ENCODE measurements at places on chromosomes 11 and 22.

DNA sequence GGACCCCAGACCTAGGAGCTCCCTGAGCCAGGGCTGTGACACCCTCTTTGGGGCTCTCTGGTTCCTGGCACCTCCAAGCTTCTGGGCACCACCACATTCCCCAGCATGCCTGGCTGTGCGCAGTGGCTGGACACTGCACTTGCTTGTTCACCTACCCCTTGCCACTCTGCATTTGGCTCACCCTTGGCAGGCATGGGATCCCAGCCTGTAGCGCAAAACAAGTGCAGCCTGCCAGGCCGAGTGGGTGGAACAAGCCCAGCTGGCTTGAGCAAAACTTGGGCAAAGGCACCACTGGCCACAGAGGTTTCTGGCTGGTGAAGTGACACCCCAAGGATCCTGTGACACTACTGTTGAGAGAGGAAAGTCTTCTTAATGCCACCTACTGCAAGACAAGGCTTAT is 57.3 kb downstream of the CCDC34 start:
- DNase-seq, result no peak

- no peak for DNase-seq
Observed at GRCh38 chr11:79742176-79742575, 301.3 kb upstream of the TENM4 start.

GRCh38 chr11:102414559-102414958 is 38.0 kb downstream of the TMEM123 start:
- DNase-seq, result peak; percentile 49

GRCh38 chr11:5380740-5381342 is 2.8 kb upstream of the OR51M1 start:
- DNase-seq, result peak; percentile 59

DNA sequence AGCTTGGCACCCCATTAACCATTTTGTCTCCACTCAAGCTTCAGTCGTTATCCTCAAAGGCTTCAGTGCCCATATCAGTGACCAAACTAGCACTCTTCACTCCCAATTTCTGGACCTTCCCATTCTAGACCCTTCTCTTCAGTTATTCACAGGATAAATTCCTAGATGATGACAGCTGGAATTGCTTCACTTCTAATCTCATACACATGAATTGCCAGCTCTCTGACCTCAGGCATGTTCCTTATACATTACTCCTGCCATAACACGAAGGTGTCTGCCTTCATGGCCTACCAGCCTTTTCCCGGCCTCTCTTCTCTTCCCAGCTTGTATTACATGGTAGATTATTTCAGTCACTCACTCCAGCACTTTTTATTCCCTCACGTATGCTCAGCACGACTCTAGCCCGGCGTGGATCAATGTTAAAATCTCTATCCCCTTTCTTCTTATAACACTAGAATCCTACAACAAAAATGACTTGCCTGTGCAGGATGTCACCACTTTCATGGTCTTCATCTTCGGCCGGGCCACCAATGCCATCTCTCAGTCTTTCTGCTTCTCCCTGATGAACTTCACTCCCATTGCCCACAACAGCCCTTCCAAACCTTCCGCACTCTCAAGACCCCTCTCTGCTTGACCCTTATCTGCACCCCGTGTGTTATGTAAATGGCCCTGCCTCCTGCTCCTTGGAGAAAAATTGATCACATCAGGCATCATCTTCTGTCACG is 36.9 kb downstream of the EIF3F start:
- no peak for DNase-seq

- no peak for DNase-seq
Observed at GRCh38 chr11:4654635-4655369, 11.0 kb downstream of the OR51E1 start.

DNA sequence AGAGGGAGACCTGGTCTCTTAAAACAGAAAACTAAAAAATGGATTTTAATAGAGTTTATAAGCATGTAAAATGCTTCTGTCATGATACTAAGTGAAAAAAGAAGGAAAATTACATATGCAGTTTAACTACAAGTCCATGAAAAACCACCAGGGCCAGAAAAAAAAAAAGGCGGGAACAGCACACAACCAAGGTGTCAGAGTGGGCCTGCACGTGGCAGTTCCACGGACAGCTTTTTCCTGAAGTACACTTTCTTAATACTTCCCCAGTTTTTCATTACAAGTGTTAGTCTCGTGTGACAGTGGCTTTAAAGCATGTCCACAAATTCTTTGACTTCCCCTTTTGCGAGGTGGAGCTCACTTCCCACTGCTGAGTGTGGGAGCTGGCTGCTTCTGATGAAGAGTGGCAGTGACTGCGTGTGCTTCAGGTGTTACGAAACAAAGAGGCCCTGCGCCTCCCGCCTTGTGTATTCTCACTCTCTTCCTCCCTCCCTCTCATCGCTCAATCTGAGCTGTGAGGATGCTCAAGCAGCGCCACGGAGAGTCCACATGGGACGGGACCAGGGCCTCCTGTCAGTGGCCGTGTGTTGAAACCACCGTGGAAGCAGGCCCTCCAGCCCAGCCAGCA is 16.4 kb downstream of the PPM1F start:
- no peak for DNase-seq

GRCh38 chr11:76802621-76803020 is 19.5 kb downstream of the TSKU start:
- no peak for DNase-seq

- DNase-seq, result no peak
Observed at GRCh38 chr11:84164728-84165127, 878.6 kb upstream of the CCDC90B start.

DNA sequence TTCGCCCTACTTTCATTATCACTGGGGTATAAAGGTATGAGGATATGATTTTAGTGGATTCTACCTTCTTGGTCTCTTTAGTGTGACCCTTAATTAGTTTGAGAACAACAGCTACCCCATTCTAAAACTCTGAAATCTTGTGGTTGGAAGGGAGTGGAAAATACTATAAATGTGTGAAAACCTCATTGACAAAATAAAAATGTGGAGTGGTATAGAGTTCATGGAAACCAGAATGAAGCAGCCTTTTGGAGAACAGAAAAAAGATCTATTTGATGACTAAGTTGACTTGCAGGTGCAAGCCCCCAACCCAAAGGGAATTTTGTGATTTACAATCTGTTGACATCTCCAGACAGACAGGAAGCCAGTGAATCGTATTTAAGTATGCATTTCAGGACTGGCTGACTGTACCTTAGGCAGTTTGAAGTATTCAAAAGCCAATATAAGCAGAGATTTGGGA is 75.8 kb downstream of the GAS2 start:
- no peak for DNase-seq

DNA sequence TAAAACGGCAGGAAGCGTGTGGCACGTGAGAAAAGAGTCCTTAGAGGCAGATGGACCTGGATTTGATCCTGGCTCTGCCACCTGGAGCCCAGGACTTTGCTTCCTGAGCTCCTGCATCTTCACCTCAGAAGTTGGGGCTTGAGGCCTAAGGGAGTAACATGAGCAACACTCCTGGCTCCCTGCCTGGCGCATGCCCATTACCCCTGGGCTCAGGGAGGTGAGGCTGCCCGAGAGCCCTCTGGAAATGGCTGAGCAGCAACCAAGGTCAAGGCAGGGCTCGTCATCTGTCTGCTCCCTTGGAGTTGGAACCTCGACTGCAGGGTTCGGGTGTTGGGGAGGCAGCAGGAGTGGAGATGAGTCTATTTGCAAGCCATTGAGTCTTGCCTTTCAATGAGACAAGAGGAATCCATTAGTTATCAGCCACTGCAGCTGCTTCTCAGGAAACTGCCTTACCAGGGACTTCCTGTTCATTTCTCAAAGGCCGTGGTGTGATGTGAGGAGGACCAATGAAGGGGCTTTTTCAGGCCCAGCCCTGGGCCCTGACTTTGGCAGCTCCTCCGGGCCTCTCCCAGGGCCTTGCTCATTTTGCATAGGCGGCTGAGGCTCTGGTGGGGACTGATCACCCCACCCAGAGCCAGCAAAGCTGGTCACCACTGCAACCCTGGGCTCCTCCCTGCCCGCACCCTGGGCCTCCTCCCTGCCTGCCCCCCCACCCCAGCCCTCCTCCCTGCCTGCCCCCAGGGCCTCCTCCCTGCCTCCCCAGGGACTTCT is 6.4 kb downstream of the FADS2 start:
- no peak for DNase-seq

- no peak for DNase-seq
Observed at GRCh38 chr11:128467041-128467440, 120.3 kb downstream of the ETS1 start.

DNA sequence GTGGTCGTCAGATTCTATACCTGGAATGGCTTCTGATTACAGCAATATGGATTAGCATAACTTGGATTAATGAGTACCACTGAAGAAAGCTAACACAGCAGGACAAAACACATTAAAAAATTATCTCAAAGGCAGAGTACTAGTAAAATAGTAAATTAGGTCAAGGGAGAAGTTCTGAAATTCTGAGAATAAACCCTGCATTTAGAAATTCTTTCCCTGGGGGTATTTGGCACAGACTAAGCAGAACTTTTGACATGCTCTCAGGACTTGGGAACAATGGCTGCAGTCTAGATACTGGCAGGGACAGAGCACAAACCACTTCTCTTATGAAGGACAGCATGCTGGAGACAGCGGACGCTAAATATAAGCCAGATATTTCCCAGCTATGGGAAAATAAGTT is 85.6 kb upstream of the GRIA4 start:
- DNase-seq, result no peak

DNA sequence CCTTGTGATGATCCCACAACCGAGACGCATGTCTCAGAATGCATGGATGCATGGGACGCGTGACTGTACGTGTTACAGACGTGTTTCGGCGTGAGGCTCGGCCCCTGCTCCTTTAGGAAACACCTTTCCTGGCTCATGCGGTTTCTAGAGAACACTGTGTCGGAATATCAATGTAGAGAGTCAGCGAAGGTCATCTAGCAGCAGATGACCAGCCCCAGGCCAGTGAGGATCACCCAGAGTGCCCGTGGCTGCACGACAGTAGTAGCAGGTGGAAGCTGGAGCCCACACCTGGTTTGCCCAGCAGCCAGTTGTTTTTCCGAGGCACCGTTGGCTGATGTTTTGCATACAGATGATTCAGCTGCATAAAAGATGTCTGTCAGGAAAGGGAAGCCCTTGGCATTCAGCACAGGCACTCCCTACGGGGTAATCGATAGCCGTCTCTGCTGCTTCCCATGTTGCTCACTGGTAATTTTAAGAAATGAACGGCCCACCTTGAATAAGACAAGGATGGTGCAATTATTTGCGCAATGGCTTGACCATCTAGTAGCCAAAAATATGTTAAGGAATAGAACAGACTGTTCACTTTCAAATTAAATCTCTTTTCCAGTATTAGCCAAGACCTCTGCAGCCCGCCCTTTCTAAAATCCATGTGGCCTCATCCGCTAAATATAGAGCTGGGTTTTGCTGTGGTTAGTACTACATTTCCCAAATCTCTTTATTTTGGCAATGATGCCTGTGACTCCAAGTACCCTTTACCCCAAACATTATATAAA is 1.1 kb upstream of the CLTCL1 start:
- DNase-seq, result no peak

DNA sequence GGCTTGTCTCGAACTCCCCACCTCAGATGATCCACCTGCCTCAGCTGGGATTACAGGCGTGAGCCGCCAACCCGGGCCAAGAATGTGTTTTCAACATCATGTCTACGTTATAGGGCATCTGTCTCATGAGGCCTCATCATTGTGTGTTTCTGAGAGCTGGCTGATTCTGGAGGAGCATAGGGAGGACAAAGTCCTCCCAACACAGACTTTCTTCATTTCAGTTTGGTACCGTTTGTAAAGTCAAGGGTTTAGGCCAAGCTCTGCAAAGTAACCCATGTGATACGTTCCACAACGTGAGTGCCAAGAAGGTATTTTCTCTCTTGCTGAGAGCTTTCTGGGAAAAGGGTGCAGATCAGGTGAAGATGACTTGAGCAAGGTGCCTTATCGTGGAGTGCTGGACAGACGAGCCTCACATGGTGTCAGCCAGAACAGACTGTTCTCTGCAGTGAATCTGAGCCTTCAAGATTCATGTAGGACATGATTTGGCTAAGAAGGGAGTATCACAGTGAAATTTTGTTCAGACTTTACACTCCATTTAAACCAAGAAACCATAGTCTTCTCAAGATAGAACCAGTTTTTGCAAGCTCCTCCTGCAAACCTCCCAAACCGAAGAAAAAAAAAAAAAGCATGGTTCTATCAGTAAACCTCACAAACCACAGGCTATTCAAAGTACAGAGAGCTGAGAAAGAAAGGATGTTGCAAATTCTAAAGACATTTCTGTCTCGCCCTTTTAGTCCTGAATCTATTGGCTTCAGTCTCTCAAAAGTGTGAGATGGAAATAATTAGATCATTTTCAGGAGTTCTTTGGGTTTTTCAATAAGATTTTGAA is 71.7 kb downstream of the DBX1 start:
- DNase-seq, result no peak

DNA sequence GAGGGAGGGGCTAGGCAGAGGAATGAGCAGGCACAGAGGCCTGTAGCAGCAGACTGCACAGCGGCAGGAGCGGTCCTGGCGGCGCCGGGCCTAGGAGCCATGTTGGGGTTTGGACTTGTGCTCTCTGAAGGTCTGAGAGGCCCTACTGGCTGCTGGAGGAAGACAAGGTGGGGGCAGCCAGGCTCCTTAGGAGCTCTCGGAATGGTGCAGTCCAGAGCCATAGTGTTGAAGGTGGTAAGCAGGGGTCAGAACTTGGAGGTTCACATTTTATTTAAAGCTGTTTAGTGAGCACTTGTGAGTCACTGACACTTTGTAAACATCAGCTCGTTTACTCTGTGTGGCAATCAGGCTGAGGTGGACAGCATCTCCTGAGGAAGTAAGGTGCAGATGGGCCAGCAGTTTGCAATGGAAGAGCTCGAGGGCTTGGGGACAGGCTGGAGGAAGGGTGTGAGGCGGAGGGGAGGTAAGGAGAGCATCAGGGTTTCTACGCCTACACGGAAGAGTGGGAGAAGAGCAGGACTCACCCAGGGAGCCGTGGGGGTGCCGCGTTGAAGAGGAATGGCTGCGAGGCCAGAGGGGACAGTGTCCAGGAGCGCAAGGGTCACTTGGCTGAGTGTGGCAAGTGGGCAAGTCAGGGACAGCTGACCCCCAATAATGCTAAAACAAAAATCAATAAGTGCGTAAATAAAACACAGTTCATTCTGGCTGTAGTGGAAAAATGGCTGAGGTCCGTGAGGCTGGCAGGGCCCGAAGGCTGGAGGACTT is 10.0 kb upstream of the TMEM191C start:
- no peak for DNase-seq

DNA sequence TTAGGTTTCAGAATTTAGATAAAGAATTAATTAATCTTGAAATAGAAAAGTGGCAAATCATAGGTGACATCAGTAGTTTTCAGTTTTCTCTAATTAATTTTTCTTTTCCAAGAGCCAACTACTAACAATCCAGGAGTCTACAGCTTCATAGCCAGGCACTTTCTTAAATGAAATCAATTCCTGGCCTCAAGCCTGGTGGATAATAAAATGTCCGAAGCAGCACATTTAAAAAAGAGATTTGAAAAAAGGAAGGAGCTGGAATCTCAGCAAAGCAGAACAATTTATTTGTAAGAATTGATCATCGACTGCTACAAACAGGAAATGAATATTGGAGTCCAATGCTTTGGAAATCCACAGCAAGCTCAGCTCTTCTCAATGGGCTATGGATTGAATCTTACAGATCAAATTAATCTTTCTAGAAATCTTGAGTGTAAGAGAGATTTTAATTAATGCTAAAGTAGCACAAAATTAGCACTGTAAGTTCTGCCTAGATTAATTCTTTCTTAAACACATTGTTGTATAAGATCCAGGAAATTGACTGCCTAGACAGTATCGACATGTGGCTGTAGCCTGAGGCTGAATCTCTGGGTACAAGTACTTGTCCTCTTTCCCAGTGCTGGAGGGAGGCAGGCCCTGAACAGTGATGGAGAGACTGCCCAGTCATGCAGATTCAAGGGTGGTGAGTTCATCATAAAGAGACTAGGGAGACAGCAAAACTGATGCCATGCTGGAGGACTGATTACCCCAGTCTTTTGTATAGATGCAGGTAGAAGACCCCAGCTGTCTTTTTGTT is 167.8 kb upstream of the POU2AF2 start:
- no peak for DNase-seq

GRCh38 chr22:20182365-20182764 is 31.5 kb upstream of the CCDC188 start:
- DNase-seq, result no peak
